ENCODE measurements at places on chromosomes 4 and X.
A peak's percentile ranks its signal among the peaks of the same experiment; 100 is the strongest.

DNA sequence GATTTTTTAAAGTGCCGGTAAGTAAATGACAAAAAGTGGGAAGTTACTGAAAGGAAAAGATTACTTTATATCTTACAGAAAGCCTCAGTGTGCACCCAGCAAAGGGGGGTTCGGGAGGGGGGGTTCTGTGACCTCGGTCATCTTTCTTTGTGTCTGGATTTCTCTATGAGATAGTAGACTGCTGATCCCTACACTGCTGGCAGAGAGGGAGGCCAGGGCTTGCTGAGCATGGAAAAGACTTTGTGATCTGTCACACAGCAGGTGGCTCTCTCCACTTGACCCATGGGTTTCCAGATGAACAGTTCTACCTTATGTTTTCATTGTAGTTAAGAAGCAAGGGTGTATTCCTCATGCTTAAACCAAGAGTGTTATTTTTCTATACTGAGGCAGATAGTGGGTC is 475.6 kb downstream of the PCDH10 start:
- DNase-seq = no peak

DNA sequence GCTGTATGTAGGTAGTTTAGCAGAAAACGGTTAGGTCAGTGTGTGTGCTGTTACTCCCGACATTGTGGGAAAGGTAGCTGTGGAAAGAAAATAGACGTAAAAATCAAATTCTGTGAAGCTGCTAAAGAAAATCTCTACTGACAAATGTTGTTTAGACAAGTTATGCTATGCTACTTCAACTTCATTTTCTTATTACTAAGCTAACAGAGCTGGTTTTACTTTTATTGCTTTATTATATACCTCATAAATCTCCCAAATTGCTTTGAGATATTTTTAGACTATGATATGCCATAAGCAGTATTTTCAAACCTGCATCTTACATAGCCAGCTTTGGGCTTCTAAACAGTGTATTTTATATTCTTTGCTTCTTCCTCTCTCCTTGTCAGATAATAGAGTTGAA is 108.2 kb upstream of the PACRGL start:
- no peak for DNase-seq

- DNase-seq = no peak
Measured at GRCh38 chrX:334331-334891, 15.8 kb upstream of the GTPBP6 start.

DNA sequence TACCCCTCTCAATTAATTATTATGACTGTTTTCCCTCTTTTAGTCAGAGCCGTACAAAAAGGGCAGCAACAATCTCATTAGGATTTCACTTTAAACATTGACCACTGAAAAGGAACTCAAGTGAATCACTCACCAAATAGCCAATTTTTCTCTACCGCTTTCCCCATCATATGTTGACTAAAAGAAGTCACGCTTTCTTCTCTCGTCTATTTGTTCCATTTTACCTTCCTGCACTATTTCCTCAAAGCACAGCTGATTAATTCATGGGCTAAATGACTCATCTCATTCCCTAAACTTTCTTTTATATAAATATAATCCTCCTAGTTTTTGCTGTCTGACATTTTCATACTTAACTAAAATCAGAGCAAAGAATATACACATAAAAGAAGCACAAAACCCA is 8.2 kb downstream of the MID1 start:
- no peak for DNase-seq

- no peak for DNase-seq
Measured at GRCh38 chr4:99885063-99885664, 9.1 kb downstream of the LAMTOR3 start.

- no peak for DNase-seq
Measured at GRCh38 chrX:107755721-107756120, 19.9 kb downstream of the TSC22D3 start.

- no peak for DNase-seq
Measured at GRCh38 chr4:17664755-17665154, 50.3 kb downstream of the MED28 start.

- no peak for DNase-seq
Measured at GRCh38 chr4:64402684-64403083, 6.6 kb downstream of the TECRL start.

- peak; percentile 18 for DNase-seq
Measured at GRCh38 chrX:136767104-136767941, 13.4 kb downstream of the ARHGEF6 start.

DNA sequence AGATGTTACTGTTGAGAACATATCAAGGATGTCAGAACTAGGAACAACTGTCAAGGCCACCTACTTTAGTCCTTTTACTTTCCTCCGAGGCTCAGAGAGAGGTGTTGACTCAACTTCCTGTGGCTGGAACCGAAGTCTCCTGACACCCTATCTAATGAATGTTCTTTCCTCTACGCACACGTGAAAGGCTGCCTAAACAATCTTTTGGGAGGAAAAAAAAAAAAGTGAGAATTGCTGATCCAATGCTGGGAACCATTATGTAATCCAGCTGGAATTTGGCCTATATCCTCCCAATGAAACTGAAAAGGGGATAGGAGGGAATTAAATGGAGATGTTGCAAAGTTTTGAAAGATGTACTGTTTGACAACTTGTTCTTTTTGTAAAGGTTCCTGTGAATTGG is 8.3 kb upstream of the MAP7D3 start:
- no peak for DNase-seq

GRCh38 chr4:52957220-52957686 is 95.1 kb downstream of the RASL11B start:
- DNase-seq = no peak

DNA sequence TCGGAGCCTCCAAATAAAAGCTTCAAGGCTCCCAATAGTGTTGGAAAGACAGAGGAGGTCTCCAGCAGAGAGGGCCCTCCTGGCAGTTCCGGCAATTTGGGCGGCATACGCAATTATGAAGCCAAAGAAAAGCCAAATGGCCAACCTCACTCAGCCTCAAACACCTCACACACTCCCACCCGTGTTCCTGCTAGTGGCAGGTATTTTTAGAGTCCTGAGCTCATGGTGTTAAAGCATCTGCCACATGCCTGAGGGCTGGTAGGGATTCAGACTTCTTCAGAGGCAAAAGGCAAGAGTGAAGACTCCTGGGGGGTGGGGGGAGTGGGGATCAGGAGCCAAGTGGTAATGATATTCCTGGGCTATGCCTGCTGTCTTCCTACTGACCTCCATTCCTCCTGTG is 7.4 kb downstream of the RAB33A start:
- no peak for DNase-seq

DNA sequence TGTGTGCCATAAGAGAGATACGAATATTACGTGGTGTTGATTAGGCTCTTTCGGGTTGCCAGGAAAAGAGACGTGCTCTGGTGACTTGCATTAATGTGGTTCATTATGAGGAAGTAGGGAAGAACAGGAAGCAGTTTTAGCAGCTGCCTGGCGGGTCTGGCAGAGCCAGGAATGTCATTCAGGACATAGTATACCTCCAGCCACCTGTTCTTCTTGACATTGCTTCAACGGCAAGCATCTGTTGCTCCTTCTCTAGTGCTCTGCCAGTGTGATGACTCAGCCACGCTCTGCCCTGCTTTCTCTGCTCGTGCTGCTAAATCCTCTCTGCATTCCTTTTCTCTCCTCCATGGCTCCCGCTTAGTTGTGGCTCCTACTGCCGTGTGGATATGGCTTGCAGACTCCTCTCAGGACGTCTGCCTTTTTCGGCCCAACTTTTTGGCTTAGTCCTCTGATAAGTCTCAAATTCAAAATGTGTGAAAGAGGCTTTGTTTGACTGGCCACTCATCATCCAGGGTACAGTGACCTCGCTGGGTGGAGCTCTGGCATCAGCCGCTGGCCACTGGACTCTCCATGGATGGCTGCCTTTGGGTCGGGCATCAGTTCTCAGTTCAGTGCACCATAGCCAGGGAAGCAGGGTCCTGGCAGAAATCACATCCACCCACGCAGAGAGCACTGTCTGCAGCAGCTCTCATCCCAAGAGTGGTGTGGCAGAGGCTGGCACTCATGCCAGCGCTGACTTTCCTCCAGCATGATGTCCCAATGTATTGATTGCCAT is 89.3 kb upstream of the KLF3 start:
- DNase-seq = no peak

DNA sequence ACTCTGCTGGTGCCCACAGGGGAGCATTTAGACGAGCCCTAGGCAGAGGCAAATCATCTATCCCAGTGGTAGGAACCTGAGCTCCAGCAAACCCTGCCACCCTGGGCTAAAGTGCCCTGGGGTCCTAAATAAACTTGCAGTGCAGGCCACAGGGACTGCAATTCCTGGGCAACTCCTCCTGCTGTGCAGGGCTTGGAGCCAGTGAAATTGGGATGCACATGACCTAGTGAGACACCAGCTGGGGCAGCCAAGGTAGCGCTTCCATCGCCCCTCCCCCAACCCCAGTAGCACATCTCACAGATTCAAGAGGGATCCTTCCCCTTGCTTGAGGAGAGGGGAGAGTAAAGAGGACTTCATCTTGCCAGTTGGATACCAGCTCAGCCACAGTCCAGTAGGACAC is 44.1 kb downstream of the CHRNA9 start:
- no peak for DNase-seq

- no peak for DNase-seq
Measured at GRCh38 chr4:113243312-113243711, 193.9 kb downstream of the ANK2 start.

GRCh38 chrX:13692771-13693231 is 3.9 kb downstream of the RAB9A start:
- DNase-seq = no peak

GRCh38 chr4:147587041-147587440 is 30.2 kb upstream of the TMEM184C start:
- no peak for DNase-seq

- DNase-seq = no peak
Measured at GRCh38 chrX:40470830-40471429, 109.8 kb upstream of the ATP6AP2 start.

GRCh38 chr4:185190306-185190856 is 13.4 kb downstream of the CFAP97 start:
- DNase-seq = no peak

DNA sequence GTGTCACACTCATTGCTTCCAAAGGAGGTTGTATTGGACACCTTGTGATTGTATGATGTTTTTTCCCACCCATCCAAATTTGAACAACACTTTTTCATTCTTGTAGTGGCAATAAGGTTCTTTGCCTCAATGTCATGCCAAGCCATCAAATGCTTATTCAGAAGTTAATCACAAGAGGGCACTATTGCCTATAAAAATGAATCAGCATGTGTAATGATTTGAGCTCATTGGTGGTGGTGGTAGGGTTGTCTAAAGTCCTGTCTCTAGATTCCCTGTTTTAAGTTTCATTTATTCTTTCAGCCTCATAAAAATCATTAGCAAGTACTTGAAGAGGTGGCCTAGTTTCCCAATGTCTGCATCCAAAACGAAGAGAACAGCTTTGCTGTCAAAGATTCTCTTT is 37.0 kb downstream of the IRS4 start:
- DNase-seq = no peak

GRCh38 chr4:183355405-183355804 is 33.2 kb upstream of the CLDN24 start:
- no peak for DNase-seq

DNA sequence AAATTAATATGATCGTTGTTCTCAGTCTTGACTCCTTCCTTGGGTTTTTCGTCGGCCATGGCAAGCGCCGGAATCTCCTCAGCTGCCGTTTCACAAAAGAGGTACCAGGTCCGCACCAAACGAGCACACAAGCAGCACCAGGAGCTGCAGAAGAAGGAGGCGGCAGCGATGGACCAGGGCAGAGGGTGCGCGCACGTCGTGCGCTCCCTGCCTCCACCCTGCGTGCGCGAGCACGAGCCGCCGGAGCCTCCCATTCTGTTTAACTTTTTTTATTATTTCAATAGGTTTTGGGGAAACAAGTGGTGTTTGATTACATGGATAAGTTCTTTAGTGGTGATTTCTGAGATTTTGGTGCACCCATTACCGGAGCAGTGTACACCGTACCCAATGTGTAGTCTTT is 158.2 kb downstream of the PLS3 start:
- DNase-seq = no peak

DNA sequence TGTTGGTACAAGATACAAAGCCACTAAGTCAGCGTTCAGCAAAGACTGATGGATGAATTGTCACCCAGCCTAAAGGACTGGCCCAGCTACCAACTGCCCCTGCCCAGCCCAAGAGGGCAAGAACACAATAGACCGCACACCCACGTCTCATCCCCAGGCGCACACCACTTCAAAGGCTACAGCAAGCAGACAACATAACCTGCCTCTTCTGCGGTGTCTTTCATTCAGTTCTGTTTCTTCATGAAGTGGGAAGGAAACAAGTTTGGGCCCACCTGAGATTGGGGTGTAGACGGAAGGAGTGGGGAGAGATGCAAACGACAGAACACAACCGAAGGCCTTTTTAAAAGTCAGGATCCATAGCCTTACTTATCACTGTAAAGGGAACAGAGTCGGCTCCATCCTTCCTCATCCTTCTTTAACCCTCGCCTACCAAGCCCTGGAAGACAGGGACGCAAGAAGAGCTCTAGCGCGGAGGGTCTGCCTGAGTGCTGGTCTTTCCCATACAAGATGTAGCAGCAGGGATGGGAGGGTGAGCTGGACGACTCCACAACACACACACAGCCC is 691 bp downstream of the SCARB2 start:
- peak; percentile 45 for DNase-seq

- DNase-seq = no peak
Measured at GRCh38 chr4:1137850-1138249, 24.5 kb upstream of the RNF212 start.

GRCh38 chrX:45623266-45623665 is 422.6 kb upstream of the DIPK2B start:
- DNase-seq = no peak

GRCh38 chrX:25596921-25597320 is 541.2 kb upstream of the MAGEB18 start:
- DNase-seq = no peak

- DNase-seq = no peak
Measured at GRCh38 chr4:130233377-130234047, 1137.6 kb downstream of the C4orf33 start.

DNA sequence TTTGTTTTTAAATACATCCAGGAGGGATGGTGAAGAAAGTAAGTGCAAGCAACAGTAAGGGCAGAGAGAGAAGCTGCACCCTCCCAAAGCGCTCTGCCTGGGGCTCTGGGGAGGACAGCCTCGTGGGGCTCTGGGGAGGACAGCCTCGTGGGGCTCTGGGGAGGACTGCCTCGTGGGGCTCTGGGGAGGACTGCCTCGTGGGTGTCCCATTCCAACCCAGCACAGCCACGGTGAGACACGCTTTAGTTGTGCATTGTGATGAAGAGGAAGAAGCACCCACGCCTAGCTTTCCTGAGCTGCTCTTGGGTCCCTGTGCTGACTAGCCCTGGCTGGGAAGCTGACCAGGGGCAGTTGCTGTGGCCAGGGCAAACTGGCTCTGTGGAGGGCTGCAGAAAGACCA is 43.1 kb upstream of the SLC25A4 start:
- DNase-seq = no peak

DNA sequence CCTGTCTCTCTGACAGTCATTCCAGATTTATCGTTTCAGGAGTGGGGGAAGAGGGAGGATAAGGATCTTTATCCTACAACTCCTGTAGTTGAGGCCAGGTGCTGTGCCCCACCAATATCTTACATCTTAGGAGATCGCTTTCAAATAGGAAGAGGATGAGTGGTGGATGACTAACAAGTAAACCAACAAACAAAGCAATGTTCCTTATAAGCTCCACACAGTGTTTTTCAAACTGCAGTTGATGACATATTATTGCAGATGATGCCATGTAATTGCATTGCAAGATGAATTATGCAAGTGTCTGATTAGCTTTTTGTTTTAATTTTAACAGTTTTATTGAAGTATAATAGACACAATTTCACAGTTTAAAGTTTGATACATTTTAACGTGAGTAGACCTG is 35.8 kb upstream of the TMEM164 start:
- no peak for DNase-seq

Measured in effector memory CD4-positive, alpha-beta T cell (primary cell).